ENCODE measurements at places on chromosomes 1 and 21.

- H3K27ac ChIP-seq: no peak overlapping the region
- DNase-seq: no peak
- H3K4me1 ChIP-seq: no peaks in the 10 kb centered on the region
- H3K4me3 ChIP-seq: no peak overlapping the region
- H3K36me3 ChIP-seq: no peaks in the 10 kb centered on the region
Observed at GRCh38 chr1:59443310-59443709, 146.4 kb downstream of the FGGY start.

GRCh38 chr1:1305300-1306069 is 2.2 kb downstream of the ACAP3 start:
- peak overlapping the region; percentile 79 for H3K4me3 ChIP-seq
- no peaks in the 10 kb centered on the region for H3K27me3 ChIP-seq
- peak overlapping the region; percentile 76 for H3K27ac ChIP-seq
- no peak for DNase-seq

GRCh38 chr1:165068741-165069140 is 287.8 kb downstream of the LMX1A start:
- no peaks in the 10 kb centered on the region for H3K4me1 ChIP-seq
- no peaks in the 10 kb centered on the region for H3K36me3 ChIP-seq
- H3K4me3 ChIP-seq: no peak overlapping the region
- no peaks in the 10 kb centered on the region for H3K27me3 ChIP-seq

DNA sequence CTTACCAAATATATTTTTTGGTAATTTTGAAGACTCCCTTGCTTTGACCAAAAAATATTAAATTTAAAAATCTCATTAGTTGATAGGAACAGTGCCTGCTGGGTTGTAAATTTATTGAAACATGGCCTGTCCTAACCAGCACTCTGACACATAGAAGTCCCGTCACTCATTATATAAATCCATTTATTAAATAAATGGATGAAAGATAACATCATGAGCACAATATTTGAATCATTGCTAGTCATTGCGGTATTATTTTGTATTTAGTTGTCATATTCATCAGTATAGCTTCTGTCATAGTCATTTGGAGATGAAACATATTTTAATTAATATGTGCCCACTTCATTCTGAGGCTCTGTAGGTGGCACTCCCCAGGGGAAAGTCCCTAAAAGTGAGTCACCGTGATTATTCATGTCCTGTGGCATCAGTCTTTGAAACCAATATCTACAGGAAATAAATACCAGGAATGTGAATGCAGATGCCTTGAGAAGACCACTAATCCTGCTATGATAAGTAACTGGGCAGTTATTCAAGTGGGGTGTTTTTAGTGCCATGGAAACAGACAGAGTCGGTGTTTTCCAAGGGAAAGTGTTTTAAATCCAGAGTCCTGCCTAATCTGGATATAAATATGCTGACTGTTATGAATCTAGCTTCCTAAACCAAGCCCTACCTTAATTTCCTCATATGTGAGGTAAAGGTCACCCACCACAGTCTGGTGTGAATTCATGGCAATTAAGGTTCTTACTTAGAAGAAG is 302.0 kb downstream of the DUSP10 start:
- H3K4me3 ChIP-seq: no peak overlapping the region
- no peak overlapping the region for H3K27ac ChIP-seq
- no peak for DNase-seq

DNA sequence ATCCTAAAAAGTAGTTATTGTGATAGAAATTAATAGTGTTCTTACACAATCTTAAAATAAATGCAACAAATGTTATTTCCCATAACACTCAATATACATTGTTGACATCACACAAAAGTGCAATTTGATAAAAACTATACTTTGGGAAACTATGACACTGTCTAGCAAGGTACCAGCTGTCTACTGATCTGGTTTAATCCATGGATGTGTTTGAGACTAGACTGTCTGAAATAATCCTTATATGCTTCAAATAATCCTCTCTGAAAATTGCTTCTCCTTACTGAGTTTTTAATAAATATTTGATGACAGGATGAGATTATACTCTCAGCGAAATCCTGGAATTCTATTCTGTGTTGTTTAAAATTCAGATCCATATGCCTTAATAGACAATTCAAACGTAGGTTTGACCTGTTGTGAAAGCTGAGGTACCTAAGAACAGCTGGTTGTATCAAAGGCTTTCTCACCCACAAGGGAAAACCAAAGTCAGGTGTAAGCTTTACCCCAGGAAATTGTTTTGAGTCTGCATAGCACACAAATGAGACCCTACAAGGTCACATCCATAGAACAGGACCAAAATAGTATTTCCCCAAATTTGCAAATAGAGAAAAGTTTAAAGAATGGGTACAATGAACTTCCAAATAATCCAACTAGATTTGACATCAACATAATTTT is 8.8 kb upstream of the GFI1 start:
- no peaks in the 10 kb centered on the region for H3K36me3 ChIP-seq
- no peak overlapping the region for H3K27ac ChIP-seq
- DNase-seq: no peak
- H3K27me3 ChIP-seq: peaks cover 20% of the 10 kb centered on the region
- no peak overlapping the region for H3K4me3 ChIP-seq

DNA sequence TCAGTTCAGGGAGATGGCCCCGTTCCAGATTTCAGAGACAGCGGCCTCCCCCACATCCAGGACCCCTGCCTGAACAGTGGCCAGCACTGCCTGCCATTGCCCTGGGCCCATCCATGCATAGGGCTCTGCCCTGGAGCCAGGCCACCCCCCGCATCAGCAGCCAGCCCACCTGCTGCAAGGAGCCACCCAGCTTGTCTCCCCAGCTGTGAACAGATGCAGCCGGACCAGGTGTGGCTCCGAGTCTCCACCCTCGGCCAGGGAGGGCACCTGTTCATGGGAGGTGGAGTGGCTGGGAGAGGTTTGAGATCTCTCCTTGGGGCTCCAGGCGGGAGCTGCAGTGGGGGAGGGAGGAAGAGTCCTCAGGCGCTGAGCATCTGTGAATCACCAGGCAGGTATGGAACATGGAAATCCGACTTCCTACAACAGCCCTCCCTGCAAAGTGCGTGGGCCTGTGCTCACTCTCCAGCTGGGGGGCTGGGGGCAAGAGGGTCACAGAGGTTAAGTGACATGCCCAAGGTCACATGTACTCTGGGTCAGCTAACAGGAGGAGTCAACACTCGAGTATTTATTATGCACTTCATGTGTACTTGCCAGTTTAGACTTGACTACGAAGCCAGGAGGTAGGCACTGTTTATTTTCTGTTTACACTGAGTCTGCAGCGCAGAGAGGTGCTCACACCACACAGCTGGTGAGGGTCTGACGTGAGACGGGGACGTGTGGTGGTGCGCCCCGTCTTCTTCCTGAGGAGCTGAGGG is 4.8 kb upstream of the HES5 start:
- H3K27me3 ChIP-seq: peaks cover 81% of the 10 kb centered on the region
- H3K4me1 ChIP-seq: peaks cover 3% of the 10 kb centered on the region
- H3K4me3 ChIP-seq: no peak overlapping the region
- H3K36me3 ChIP-seq: no peaks in the 10 kb centered on the region
- H3K27ac ChIP-seq: no peak overlapping the region
- peak; percentile 81 for DNase-seq

DNA sequence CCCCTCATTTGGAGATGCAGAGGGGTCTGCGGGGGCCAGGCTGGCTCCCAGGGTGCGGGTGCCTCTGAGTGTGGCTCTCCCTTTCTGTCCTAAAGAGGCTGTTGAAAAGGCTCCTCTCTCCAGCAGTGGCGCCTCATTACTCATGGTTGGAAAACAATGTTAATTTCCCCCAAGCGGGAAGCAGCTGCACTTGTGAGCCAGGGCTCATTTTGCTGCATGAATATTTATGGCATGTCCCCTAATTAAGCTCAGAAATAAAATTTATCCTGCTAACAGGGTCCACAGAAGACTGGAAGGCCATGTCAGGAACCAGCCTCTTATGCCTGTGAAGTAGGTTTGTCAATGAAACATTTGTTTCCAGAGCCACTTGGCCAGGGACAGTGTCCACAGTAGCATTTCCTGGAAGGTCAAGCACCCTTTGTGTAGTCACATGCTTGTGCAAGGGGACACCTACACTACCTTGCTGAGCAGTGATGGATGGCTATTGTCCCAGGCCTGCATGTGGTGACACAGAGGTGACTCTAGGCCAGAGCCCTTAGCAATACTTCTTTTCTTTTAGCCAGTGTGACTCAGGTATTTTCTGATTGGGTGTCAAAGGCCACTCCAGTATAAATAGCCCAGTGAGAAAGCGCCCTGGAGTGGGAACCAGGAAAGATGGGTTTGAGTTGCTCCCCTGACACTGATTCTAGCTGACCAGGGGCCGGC is 259.0 kb downstream of the FOXD2 start:
- no peaks in the 10 kb centered on the region for H3K36me3 ChIP-seq
- H3K4me1 ChIP-seq: no peaks in the 10 kb centered on the region
- H3K27ac ChIP-seq: peak overlapping the region; percentile 60
- no peak overlapping the region for H3K4me3 ChIP-seq
- H3K27me3 ChIP-seq: no peaks in the 10 kb centered on the region
- DNase-seq: peak; percentile 50

DNA sequence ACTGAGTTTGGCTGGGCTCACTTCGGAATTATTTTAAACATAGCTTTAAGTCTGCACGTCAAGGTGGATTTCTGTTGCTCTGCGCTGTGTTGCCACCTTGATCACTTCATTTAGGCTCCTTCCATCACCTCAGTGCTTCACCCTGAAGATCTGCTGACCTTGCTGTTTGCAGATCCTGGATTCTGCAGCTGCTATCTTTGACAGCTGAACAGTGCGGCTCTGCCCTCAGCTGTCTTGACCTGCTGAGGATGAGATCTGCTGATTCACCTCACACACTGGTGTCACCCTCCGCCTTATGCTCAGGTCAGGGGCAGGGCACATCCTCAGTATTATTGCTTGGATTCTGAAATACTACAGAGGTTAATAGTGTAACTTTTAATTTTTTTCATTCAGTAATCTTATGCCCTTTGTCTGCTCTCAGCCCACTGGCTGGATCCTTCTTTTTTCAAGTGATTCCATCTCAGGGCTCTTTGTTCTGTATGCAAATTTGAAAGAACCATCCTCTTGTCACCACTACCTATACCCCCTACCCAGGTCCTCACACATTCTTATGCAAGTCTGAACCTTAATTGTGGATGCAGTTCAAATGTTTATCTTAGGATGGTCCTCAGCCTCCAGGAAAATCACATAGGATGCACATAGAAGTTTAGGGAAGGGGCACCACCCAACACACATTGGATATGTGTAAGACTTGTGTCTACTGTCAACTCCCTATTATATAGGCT is 364.0 kb downstream of the OLFM3 start:
- no peaks in the 10 kb centered on the region for H3K36me3 ChIP-seq
- no peak overlapping the region for H3K4me3 ChIP-seq
- H3K27me3 ChIP-seq: no peaks in the 10 kb centered on the region
- H3K4me1 ChIP-seq: no peaks in the 10 kb centered on the region
- no peak overlapping the region for H3K27ac ChIP-seq

DNA sequence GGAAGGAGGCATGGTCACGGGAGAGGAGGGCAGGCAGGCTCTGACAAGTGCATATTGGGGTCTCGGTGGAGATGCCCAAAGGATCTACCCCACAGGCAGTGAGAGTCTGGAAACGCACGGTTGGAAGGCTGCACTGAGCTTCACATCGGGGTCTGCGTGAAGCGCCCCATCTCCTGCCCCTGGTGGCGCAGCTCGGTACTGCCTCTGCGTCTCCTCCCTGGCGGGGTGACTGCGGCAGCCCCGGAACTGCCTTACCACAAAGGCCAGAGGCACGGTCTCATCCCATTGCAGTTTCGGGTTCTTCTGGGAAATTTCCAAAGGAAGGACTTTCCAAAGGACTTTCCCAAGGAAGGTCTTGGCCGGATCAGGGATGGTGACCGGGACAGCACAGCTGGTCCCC is 69.2 kb upstream of the AJAP1 start:
- no peaks in the 10 kb centered on the region for H3K36me3 ChIP-seq
- no peak overlapping the region for H3K4me3 ChIP-seq
- no peaks in the 10 kb centered on the region for H3K4me1 ChIP-seq
- DNase-seq: peak; percentile 91
- H3K27ac ChIP-seq: no peak overlapping the region

DNA sequence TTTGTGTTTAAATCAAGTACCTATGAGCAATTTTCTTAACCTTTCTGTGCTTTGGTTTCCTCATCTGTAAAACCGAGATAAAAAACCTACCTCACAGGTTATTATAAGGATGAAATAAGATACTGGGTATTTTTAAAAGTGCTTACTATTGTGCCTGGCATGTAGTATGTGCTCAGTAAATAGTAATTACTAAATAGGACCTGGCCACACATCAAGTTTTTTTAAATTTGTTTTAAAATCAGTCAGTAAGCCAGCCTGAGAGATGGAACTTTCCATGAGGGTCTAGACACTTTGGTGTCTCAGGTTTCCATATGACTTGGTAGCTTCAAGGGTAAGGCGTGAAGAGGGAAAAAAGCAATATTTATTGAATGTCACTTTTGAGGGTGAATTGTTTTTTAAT is 7.0 kb upstream of the ATF3 start:
- no peak overlapping the region for H3K4me3 ChIP-seq
- DNase-seq: no peak

DNA sequence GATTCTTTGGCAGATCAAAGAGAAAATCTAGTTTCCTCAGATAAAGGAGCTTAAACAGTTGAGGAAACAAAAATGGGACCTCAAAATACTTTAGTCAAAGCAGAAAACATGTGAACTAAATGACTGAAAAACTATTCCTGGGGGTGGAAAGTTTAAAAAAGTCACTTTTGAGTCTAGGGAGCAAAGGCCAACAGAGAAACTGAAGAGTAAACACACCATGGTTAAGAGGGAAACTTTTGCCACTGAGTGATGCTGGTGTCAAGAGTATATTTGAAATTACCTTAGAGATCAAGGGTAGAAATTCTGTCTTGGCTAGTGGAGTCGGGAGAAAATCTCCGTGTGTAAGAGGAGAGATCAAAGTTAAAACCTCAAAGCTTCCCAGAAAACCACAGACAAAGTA is 501.2 kb upstream of the ADGRL4 start:
- no peaks in the 10 kb centered on the region for H3K27me3 ChIP-seq
- H3K27ac ChIP-seq: no peak overlapping the region
- DNase-seq: no peak
- H3K4me3 ChIP-seq: no peak overlapping the region
- H3K36me3 ChIP-seq: no peaks in the 10 kb centered on the region

GRCh38 chr1:3099861-3100260 is 30.9 kb downstream of the PRDM16 start:
- DNase-seq: no peak
- H3K4me1 ChIP-seq: peaks cover 20% of the 10 kb centered on the region
- H3K27me3 ChIP-seq: no peaks in the 10 kb centered on the region

DNA sequence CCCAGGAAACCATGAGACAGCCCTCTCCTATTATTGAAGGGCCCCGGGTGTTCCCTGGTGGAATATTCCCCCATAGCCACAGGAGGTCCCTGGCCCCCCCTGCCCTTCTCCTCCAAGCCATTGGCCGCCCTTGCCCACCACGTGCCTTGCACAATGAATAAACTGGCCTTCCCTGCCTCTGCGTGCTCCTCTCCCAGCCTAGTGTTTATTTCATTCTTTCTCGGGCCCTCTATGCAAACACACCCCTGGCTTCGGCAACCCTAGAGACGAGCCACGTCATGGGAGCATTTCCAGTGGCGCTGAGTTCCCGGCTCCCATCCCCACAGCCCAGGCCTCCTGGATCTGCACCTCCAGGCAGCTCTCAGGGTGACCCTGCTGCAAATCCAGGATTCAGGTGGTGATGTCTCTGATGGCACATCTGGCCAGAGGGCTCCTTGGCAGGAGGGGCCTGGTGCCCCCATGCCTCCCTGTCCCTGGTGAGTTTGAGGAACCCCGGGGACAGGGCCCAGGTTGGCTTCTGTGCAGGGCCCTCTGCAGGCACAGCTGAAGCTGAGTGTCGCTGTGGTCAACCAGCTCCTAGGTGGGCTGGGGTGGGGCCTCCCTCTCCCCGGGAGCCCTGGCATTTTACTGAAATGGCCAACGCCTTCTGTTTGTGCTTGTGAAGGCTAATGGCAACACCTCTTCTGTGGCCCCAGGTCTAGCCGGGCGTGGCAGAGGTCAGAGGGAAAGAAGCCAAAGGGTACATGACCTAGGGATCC is 6.2 kb downstream of the KRTAP10-12 start:
- H3K4me3 ChIP-seq: no peak overlapping the region
- H3K27me3 ChIP-seq: peaks cover 39% of the 10 kb centered on the region
- H3K36me3 ChIP-seq: no peaks in the 10 kb centered on the region
- peaks cover 2% of the 10 kb centered on the region for H3K4me1 ChIP-seq
